CD4-positive, CD25-positive, alpha-beta regulatory T cell (primary cell): ENCODE measurements at places on chromosomes 13 and 19. TPM values are rescaled to one million over a fixed set of nuclear protein-coding genes. Genes with fewer than 3 reads are reported as not detected.

SYT3 gene
- not detected for polyA plus RNA-seq

SMIM44 gene
- polyA plus RNA-seq: not detected

ZNF69 gene
- 0.86 TPM for polyA plus RNA-seq

ZNF534 gene
- polyA plus RNA-seq: not detected

ASF1B gene
- 8.6 TPM for polyA plus RNA-seq

MCEMP1 gene
- not detected for polyA plus RNA-seq

PRR19 gene
- polyA plus RNA-seq: 0.83 TPM

RYR1 gene
- polyA plus RNA-seq: 0.41 TPM

NLRP11 gene
- not detected for polyA plus RNA-seq

CGB2 gene
- polyA plus RNA-seq: not detected

SLC44A2 gene
- 225 TPM for polyA plus RNA-seq

CGB5 gene
- not detected for polyA plus RNA-seq

SLC15A1 gene
- not detected for polyA plus RNA-seq

FGF21 gene
- polyA plus RNA-seq: not detected

IL17D gene
- polyA plus RNA-seq: 0.17 TPM

C19orf85 gene
- polyA plus RNA-seq: not detected

TPTE2 gene
- polyA plus RNA-seq: not detected

KLK2 gene
- not detected for polyA plus RNA-seq

ZNF57 gene
- 7.6 TPM for polyA plus RNA-seq

EPSTI1 gene
- 76.0 TPM for polyA plus RNA-seq

IFNL3 gene
- polyA plus RNA-seq: not detected
